HTR-8/SVneo (cell line): ENCODE measurements at places on chromosomes 6 and 20.

DNA sequence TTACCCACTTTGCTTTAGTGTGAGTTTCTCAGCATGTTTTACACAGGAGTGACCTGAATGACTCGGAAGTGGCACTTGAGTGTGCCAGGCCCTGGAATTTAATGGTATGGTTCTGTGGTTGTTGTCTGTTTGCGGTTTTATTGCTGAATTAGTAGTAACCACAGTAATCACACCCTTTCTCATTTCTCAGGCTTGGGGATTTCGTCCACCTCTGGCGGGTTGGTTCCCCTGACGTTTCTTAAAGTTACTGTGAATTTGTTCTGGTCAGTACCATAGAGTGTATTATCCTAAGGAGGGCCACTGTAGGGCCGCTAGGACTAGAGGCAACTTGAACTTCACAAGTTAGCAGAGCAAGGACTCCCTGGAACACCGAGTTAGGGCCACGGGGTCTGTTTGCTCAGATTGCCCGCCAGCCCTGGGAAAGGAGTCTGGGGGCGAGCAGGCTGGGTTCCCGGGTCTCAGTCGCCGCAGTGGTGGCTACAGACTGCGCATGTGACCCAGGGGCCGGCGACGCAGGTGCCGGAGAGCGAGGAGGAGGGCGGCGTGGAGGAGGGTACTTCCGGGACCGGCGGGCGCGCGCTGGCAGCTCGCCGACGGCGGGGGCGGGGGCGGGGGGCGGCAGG, 546 bp upstream of the KLHL32 start:
- DNase-seq = peak; percentile 2

DNA sequence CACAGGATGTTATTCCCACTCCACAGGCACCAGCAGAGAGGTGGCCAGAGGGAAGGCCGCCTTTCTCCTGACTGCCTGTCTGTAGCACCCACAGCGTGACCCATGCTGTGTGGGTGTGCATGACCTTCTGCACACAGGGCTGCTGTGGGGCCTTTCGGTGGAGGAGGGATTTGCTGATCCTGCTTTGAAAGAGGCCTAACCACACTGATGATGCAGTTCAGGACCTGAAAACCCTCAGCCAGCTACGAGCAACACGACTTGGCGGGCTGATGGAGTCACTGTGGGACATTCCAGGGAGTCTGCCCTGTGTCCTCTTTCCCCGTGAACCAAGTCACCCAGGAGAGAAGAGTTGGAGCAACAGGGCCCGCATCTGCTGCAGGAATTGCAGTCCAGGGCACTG, 49.1 kb downstream of the SYTL3 start:
- no peak for DNase-seq

DNA sequence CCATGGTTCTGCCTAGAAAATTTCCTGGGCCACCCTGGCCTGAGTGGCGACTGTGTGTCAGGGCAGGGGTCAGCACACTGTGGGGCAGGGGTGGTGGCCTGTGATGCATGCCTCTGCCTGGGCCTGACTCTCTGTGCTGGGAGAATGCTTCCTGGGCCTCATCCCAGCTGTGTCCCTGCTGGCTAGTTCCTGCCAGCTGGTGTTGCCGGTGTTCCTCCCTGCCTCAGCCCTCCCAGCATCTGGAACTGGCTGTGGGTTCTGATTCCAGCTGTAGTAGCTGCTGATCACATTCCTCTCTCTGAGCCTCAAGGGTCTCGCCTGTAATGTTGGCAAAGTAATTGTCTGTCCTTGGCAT, 101.5 kb downstream of the SYCP2 start:
- no peak for DNase-seq

DNA sequence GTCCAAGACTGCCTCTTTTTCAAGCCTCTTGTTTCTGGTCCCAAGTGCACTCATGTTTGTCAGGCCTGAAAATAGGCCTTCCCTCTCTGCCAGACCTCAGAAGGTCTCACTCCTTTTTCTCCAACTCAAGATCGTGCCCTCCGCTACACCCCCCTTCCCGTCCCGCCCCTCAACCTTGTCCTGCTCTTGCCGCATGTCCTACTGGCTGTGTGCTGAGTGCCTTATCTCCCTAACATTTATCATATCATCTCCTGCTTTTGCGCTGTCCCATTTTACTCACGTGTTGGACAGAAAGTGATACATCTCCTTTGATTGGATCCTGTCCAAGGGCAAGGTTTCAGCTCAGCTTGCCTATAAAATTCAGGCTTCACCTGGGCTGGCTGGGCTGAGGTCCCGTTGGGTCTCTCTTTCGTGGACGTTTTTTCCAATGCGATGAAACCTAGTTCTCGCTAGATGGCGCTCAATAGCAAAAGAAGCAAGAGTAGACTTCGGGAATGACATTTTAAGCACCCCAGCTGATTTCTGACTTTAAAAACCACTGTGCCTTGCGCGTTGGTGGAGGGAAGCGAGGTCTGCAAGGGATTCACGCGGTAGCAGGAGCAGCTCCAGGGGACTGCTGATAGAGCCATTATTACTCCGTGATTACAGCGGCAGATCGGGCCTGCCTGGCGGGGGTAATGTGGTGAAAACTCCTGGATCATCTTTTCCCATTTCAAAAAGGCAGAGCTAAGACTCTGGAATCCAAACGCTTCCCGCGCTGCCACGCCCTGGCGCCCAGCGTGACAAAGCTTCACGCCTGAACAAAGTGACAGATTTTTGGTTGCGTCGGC, 137.6 kb downstream of the IMPG1 start:
- DNase-seq = peak; percentile 75

- DNase-seq = no peak
Measured at GRCh38 chr6:131976545-131977061, 25.4 kb upstream of the CCN2 start.

GRCh38 chr6:166474721-166475565, 92.2 kb upstream of the MPC1 start:
- no peak for DNase-seq

- DNase-seq = no peak
Measured at GRCh38 chr6:16855460-16855859, 94.2 kb upstream of the ATXN1 start.

- DNase-seq = no peak
Measured at GRCh38 chr20:12435268-12435667, 517.6 kb downstream of the BTBD3 start.

DNA sequence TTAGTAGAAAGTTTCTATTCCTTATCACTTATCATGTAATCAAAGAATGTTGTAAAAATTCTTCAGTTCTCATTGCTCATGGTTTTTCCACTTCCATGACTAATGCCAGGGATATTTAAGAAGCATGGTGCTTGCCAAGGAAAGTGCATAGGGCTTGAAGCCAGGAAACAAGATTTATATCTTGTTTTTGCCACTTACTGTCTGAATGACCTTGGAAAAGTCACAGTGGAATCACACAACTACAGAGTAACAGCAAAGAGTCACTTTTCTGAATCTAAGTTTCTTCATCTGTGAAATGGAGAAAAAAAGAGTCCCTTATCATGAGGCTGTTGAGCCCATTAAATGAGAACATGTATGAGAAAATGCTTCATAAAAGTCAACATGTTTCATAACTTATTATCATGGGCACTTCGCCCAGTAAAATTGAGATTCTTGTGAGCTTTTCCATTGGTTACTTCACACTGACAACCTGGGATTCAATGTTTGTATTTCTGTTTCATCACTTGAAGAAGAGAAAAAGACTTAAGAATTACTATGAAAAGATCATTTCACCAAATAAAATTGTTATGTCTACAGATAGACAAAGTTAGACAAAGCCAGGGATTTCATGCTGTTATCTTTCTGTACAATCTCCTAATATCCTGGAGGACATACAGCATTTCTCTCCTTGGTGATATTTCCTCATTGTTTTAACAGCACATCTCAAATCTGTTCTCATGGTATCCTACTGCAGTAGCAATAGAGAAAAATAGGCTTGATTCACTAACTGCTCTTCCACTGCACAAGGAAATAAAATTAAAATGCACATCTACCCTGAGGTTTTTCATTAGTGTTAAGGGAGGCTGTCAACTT, 7.6 kb upstream of the BMP5 start:
- DNase-seq = peak; percentile 23

DNA sequence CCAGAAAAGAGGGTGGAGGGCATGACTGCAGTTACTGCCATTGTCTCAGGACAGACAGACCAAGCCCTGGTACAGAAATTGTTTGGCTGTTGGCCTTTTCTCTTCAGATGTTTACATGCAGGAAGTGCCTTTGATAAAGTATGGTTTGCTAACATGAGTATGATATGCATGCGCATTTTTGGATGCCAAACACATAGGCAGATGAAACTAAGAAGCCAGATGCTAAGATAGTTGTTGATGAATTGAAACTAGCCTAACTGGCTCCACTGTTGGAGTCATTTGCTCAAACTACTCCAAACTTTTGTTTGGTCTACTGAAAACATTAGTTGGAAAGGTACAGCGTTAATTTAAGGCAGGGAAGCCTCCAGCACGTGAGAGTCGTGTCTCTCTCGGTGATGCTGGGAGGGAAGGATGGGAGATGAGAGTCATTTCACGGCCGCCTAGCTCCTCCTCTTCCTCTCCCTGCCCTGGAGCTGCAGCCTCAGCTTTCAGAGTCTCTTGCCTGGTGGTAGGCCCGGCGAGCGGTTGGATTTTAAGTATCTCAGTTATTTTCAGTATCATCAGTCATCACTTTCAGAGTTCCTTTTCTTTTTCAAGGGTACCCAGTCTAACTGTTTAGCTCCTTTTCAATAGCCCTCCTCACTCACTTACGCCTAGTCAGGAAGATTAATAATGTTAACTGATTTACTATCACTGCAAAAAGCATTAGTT, 29.7 kb downstream of the RREB1 start:
- peak; percentile 54 for DNase-seq

DNA sequence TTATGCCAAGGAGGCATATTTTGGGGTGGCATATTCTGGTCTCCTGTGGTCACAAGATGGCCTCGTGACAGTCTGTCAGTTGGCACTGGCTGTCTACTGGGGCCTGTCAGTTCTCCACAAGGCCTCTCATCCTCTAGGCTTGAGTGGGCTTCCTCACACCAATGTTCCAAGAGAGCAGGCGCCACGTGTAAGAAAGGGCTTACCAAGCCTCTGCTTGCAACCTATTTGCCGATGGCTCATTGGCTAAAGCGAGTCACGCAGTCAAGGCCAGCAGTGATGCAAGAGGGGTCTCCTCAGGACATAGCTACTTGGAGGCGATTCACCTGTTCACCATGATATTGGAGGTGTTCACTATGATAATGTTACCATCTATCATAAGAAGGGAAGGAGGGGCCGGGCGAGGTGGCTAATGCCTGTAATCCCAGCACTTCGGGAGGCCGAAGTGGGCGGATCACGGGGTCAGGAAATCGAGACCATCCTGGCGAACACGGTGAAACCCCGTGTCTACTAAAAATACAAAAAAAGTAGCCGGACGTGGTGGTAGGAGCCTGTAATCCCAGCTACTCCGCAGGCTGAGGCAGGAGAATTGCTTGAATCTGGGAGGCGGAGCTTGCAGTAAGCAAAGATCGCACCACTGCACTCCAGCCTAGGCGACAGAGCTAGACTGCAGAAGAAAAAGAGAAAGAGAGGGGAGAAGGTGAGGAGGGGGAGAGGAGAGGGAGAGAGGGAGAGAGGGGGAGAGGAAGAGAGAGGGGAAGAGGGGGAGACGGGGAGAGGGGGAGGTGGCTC, 35.3 kb downstream of the C6orf52 start:
- no peak for DNase-seq

- DNase-seq = no peak
Measured at GRCh38 chr6:71446470-71446869, 157.9 kb downstream of the OGFRL1 start.

DNA sequence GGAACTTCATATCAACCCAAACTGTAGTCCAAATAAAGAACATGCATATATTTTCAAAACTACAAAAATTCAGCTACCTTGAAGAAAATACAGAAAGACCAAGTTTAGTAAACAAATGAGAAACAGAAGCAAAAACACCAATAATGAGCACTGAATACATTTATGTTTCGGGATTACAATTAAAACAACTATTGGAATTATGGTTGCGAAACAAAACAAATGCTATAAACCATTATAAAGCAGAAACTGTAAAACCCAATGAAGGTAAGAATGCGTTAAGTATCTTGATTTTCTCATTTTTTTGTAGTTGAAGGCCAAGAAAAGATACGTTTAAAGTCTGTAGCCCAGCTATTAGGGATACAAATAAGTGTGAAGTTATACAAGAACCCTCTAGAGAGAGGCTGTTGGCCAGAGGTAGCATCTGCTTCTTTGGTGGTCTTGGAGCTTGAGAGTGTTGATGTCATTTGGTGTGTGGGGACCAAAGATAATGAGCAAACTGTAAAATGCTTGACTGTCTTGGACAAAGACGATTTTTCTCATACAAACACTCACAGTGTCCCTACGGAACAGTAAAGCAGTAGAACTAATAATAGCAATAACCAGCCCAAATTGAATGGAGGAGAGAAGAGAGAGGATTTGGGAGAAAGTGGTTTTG, 111.5 kb downstream of the PRND start:
- no peak for DNase-seq

DNA sequence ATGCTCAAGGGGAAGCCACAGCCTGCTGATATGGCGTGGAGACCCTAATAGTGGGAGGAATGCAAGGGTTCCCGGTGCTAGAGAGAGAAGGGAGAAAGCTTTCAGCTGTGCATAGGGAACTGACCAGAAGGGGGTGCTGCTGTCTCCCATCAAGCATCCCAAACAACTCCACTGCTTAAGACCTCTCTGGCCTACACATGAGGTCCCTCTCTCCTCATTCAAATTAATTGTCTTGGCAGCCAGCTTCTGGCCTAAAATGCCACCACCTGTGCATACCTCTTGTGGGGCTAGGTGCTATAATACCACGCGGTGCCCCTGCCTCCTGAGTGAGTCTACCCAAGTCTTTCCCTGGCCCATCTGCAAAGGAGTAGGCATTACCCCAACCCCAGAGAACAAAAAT, 14.5 kb downstream of the ADISSP start:
- peak; percentile 74 for DNase-seq

GRCh38 chr6:134741200-134741536, 208.7 kb downstream of the ALDH8A1 start:
- DNase-seq = no peak

DNA sequence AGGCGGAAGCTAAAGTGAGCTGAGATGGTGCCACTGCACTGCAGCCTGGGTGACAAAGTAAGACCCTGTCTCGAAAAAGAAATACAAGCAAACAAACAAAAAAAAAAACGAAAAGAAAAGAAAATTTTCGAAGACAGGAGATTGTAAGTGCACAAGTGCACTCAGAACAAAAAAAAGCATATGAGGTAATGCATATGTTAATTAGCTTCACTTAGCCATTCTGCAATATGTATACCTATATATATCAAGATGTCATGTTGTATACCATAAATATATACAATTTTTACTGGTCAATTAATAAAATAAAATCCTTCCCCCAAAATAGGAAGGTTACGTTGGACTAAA, 127.5 kb downstream of the RIN2 start:
- DNase-seq = no peak

- DNase-seq = no peak
Measured at GRCh38 chr6:30450909-30451841, 38.1 kb upstream of the HLA-E start.

DNA sequence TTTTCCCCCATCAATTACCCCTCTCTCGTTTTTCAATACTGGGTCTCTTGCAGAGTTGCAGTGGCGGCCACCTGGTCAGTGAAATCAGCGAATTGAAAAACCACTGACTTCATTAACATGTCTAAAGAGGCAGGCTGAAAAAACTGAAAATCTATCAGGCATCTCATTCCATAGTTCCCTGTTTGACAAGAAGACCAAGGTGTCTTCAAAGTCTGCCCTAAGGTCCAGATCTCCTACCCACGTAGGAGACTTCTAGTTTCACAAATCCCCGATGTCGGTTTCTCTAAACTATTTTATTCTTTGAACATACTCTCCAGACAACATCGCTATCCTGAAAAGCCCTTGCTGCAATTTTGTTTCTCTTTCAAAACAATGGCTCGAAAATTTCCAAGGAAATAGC, 796 bp upstream of the TUBB start:
- no peak for DNase-seq

GRCh38 chr6:73699676-73700459, 3.9 kb downstream of the CD109 start:
- DNase-seq = no peak
